ENCODE measurements at places on chromosomes 1 and 21.

- DNase-seq: no peak
Measured at GRCh38 chr1:46646844-46647243, 21.3 kb downstream of the ATPAF1 start.

DNA sequence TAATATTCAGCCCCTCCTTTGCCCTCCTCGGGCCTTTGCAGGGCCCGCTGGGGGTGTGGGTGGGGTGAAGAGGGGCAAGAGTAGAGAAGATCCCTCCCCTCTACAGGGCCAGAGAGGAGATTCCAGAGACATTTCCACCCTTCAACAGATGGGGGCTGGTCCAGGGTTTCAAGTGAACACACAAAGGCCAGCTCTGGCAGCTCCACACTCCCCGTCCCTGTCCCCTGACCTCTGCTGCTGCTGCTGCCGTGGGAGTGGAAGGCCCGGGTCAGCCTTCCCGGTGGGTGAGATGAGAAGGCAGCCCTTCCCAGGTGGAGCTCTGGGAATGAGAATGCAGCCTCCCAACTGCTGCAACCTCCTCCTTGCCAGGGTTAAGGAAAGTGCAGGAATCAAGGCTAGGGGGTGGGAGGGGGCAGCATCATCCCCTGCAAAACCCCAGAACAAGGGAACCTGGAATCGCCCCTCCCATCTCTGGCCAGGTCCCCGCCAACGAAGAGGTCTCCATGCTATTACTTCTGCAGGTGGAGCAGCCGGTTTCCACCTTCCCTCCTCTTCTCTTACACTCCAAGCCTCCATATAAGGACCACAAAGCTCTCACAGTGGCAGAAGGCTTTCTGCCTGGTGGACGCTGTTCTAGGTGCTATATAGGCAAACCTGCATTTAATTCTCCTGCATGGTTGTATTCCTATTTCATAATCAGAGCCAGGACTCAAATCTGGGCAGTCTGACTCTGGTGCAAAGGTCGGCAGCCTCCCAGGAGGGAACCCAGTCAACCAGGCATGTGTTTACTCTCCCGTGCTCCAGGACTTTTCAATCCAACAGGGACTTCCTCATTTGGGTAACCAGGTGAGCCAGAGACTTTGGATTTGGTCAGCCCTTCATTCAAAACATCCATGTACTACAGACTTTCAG lies 22.9 kb upstream of the ARHGEF10L start:
- no peak for DNase-seq

- no peak for DNase-seq
Measured at GRCh38 chr1:207112616-207113296, 8.7 kb downstream of the C4BPA start.

DNA sequence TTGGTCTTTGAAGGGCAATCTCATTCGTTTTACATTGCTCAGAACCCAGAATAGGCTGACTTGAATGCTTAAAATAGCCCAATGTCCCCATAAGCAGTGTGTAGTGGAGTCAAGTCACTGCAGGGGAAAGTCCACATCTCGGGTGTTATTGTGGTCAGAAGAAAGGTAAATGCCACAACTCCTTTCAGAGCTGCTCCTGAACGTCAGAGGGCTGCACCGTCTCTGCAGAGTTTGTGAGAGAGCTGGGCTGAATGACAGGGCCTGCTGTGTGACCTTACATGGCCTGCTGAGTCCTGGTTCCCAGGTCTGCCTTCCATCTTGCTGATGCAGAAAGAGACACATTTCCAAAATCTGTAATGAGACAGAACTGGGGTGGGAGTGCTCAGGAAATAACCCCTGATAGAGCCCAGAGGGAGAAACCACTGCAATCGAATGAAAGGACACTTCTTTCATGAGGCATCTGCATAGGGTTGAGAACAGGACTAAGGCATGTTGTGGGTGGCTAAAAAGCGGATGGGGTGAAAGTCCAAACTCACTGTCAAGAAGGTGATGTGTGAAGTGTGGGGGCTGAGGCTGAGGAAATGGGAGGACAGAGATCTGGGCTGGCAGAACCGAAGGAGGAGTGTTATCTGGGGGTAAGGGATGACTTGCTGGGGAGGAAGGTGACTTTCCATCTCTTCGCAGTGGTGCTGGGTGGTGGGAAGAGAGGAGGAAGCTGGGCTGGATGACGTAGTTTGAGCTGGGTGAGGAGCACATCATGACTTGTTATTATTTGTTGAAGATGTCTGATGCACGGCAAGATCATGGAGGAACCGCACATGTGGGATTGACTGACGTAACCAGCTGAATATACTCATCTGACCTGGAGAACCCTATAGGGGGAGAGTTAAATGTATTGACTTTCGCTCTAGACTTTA lies 33.7 kb downstream of the XCL2 start:
- DNase-seq: peak; percentile 50

- no peak for DNase-seq
Measured at GRCh38 chr21:41443562-41443961, 17.5 kb downstream of the MX1 start.

DNA sequence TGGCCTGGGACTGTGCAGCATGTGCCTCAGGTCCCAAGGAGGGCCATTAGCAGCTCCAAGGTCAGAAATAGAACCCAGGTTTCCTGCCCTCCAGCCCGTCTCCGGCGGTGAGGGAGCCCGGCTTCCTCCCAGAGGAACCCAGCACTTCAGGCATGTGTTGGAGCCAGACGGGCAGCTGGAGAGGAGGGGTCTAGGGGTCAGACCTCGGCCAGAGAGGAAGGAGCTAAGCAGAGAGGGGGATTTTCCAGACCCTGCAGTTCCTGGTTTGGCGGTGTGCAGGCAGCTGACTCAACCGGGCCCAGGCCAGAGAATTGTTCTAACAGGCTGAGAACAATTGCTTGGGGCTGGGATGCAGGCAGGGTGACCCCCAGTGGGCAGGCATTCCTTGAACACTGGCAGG lies 37.1 kb downstream of the HSPG2 start:
- no peak for DNase-seq

DNA sequence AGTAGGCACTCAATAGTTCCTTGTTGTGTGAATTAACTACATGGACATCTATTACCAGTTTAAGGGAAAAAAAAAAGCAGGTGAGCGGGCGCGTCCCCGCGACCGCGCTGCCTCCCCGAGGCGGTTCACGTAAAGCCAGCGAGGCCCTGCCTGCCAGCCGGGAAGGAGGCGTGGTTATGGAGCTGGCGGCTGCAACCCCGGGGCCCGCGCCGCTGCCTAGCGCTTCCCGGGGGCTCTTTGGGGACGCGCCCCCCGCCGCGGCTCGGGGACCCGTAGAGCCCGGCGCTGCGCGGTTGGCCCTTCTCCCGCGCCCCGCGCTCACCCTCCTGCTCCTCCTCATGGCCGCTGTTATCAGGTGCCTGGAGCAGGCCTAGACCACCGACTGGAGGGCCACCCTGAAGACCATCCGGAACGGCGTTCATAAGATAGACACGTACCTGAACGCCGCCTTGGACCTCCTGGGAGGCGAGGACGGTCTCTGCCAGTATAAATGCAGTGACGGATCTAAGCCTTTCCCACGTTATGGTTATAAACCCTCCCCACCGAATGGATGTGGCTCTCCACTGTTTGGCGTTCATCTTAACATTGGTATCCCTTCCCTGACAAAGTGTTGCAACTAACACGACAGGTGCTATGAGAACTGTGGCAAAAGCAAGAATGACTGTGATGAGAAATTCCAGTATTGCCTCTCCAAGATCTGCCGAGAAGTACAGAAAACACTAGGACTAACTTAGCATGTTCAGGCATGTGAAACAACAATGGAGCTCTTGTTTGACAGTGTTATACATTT lies 2.6 kb upstream of the CC2D1B start:
- DNase-seq: peak; percentile 53

GRCh38 chr1:175373786-175374623 lies 181.4 kb upstream of the KIAA0040 start:
- DNase-seq: no peak

- no peak for DNase-seq
Measured at GRCh38 chr1:170620164-170620563, 43.8 kb upstream of the PRRX1 start.

GRCh38 chr1:246420300-246420699 lies 86.8 kb downstream of the SMYD3 start:
- DNase-seq: no peak

- no peak for DNase-seq
Measured at GRCh38 chr1:113101588-113101987, 28.6 kb downstream of the LRIG2 start.

- no peak for DNase-seq
Measured at GRCh38 chr1:54540582-54541295, 7.3 kb upstream of the ACOT11 start.

GRCh38 chr1:65524931-65525265 lies 104.4 kb downstream of the LEPR start:
- no peak for DNase-seq

DNA sequence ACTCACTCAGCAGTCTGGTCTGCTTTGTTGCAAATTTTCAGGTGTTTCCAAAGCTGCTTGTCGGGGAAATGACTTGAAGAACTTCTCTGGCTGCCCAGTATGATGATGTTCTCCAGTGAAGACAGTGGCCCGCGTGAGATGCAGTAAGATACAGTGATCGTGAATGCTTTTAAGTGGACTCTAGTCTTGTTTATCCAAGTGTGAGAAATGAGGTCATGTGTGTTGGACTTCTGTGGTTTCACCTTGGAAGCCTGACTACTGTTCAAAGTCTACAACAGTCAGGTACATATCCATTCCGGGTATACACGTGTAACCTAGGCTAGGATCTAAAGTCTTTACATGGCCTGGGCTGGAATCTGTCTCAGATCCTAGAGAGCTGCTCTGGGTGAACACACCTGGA lies 29.1 kb downstream of the ZNF695 start:
- DNase-seq: no peak

- no peak for DNase-seq
Measured at GRCh38 chr1:200376528-200376927, 33.3 kb downstream of the ZNF281 start.

- no peak for DNase-seq
Measured at GRCh38 chr1:185969524-185969991, 235.4 kb downstream of the HMCN1 start.

GRCh38 chr1:55331351-55331750 lies 116.2 kb upstream of the USP24 start:
- no peak for DNase-seq

- no peak for DNase-seq
Measured at GRCh38 chr1:30879940-30880677, 28.4 kb downstream of the SDC3 start.

DNA sequence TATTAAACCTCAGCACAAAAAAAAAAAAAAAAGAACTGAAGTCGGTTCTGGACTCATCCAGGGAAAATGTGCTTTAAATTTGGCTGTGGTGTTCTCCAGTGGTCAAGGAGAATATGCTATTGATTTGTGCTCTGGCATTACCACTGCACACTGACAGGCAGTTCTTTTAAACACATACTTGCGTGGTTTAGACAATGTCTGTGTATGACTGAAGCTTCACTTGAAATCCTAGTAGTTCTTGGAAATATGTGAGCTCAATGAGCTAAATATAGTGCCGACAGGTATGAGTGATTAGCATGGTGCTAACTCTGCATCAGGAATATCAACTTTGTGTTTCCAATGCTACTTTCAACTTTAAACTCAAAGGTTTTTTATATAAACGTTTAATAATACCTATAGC lies 415.6 kb downstream of the SMYD3 start:
- no peak for DNase-seq

DNA sequence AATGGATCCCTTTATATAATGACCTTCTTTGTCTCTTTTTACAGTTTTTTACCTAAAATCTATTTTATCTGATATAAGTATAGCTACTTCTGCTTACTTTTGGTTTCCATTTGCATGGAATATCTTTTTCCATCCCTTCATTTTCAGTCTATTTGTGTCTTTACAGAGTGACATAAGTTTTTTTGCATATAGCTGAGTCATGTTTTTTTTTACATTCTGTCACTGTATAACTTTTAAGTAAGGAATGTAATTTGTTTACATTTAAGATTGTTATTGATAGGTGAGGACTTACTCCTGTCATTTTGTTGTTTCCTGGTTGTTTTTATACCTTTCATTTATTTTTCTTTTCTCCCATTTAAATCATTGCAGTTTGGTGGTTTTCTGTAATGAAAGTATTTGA lies 402.7 kb upstream of the ADGRL2 start:
- no peak for DNase-seq

DNA sequence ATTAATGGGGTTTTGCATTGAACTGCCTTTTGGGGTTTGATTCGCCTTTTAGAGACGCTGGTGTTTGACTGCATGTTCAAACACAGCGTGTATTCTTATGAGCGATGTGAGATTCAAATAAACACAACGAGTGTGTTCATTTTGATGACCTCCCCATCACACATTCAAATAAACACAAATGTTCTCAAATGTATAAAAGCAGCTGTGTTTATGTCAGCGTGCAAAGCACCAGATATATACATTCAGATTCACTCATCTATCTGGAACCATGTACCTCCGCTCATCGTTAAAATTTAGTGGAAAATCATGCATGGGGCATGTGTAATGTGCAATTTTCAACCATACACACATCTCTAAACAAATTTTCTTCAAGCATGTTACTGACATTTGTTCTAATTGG lies 21.4 kb upstream of the LMO4 start:
- no peak for DNase-seq

- no peak for DNase-seq
Measured at GRCh38 chr1:98321191-98321590, 340.3 kb upstream of the SNX7 start.

- DNase-seq: no peak
Measured at GRCh38 chr1:77833521-77834100, 54.2 kb downstream of the MIGA1 start.

DNA sequence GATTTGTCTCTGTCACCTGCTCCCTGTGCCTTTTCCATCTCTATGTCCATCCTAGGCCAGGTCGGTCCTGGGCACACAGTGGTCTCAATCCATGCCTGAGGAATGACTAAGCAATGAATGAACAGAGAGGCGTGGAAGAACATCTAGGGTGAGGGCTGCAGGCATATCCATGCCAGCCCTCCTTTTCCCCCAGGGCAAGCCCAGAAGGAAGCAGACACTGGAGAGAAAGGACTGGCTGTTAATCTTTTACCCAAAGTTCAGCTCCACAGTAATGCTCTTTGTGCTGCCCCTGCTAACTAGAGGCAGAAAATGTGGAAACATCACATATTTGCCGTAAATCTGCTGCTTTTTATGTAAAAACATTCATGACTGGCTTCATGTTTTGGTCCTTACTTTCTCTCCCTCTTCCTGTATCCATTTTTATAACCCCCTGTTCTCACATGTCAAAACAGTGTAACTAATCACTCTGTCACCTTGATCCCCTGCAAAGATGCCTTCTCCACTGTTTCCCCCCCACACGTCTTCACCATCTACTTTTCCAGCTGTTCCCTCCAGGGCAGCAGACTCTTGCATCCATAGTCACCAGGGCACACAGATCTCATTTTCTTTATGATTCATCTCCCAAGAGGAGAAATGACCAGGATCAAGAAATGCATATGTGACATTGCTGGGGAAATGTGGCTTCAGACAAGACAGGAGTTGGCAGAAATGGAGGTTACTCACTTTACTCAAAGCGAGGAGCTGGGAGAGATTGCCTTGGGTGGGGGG lies 166.4 kb upstream of the PROX1 start:
- no peak for DNase-seq

GRCh38 chr1:84862810-84863251 lies 30.2 kb downstream of the LPAR3 start:
- peak; percentile 49 for DNase-seq

GRCh38 chr1:70142075-70142474 lies 63.3 kb downstream of the LRRC40 start:
- no peak for DNase-seq
